ENCODE measurements at places on chromosomes 2 and 18.

GRCh38 chr2:48854681-48855080 is 99.2 kb upstream of the LHCGR start:
- DNase-seq: no peak

- DNase-seq: no peak
These were observed 113.9 kb downstream of the MAP4K4 start for GRCh38 chr2:101811226-101812015.

DNA sequence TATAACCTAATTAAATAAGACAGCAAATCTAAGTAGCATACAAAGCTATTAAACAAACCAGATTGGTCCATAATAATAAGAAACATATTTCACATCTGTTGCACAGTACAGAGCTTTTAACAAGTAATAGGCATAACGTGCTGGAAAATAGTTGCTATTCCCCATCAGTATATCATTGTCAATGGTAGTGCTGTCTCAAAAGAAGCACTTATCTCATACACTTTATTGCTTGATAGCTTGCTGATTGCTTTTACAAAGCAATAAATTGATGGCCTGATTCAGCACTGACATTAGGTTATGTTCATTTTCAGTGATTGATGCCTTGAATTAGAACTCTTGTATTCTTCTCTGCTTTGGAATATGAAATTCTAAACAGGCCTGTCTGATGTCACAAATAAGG is 641.7 kb downstream of the CBLN2 start:
- no peak for DNase-seq

DNA sequence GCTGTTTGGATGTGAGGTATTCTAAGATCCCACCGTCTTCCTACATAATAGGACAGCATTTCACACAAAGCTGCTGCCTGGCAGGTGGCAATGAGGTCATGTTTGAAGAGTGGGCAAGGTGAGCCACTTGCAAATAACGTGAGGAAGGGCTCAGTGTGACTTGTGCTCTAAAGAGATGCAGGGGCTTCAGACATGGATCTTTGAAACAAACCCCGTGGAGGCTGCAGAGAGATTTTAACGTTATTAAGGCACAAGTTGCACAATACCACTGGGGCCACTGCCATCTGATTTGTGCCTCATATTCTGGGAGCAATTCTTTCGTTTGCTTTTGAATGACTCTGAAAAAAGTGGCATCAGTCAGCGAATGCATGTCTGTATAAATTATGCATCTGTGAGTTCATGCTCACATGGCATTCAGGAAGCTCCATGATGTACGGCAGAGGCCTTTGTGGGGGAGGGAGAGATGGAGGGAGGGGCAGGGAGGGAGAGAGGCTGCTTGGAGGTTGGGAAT is 362.0 kb downstream of the SOX11 start:
- peak; percentile 47 for DNase-seq

DNA sequence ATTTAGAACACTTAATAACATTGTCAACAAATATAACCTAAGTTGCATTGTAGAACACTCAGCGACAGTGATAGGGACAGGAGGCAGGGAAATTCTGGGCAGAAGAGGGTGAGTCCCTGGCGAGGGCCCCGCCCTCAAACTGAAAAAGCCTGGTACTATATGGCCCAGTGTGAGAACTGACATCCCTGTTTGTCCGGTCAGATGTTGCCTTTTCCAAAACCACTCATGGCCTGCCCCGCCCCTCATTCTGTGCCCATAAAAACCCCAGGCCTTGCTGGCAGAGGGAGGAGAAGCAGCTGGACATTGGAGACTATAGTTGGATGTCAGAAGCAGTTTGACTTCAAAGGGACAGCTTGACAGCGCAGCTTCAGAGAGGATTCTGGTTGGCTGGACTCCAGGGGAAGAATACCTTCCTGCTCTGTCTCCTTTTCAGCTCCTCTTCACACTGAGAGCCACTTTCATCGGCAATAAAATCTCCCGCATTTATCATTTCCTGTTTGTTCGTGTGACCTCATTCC is 47.0 kb downstream of the FAM117B start:
- DNase-seq: no peak

DNA sequence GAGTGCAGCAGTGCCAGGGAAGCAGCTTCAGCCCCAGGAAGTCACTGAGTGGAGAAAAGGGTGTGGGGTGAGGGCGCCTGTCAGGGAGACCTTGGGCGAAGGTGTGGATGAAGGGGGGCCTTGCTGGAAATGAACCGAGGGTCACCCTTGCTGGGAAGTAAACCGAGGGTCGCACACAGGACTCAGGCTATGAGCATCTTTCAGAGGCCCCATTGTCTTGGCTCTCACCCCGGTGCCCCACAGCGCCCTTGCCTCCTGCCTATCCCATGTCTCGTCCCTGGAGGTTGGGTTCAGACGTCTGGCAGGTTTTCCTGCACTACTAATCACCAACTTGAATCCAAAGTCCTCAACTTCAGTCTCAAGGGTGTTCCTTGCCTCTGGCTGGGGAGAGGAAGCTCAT is 122.8 kb upstream of the PXDN start:
- no peak for DNase-seq

DNA sequence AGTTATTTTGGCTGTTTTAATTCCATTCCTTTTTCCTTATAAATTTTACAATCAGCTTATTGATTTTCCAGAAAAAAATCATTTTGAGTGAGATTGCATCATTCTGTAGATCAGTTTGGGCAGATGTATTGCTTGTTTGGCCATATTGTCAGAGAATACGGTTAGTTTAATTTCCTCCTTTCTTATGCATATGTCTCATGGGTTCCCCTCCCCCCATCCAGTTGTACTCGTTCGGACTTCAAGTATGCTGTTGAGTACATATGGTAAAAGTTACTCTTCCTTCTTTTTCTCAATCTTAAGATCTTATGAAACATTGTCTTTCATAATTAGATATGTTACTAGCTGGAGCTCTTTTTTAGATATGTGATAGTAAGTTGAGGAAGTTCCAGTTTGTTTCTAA is 131.2 kb upstream of the TTC27 start:
- DNase-seq: no peak

DNA sequence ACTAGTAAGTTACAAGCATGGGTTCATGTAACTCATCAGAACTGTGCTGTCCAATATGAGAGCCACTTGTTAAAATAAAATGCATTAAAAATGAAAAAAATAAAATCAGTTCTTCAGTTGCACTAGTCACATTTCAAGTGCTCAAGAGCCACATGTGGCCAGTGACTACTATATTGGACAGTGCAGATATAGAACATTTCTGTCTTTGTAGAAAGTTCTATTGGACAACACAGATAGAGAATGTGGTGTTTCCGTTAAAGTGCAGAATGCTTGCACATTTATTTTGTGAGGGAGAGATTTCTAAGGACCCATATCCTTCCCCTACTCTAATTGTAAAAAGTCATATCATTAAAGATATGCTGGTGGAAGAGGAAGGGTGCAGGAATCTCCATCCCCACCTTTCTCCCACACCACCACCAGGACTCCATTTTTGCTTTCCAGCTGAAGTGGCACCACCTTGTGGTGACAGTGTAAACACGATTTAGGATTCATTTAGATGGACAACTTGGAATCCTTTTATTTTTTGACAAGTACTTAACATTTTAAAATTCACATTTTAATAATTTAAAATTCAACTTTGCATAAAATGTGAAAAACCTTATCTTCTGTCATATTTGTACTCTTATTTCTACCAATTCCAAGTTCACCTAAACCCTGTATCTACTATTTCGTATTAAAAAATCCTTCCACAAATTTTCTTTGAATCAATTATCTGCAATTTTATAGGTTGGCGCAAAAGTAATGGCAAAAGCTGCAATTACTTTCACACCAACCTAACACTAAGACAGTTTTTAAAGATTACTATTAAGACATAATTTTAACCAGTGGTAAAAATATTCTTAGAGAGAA is 9.4 kb upstream of the CD302 start:
- DNase-seq: no peak

- DNase-seq: peak; percentile 21
These were observed 208.9 kb downstream of the KLHL29 start for GRCh38 chr2:23593752-23594459.

DNA sequence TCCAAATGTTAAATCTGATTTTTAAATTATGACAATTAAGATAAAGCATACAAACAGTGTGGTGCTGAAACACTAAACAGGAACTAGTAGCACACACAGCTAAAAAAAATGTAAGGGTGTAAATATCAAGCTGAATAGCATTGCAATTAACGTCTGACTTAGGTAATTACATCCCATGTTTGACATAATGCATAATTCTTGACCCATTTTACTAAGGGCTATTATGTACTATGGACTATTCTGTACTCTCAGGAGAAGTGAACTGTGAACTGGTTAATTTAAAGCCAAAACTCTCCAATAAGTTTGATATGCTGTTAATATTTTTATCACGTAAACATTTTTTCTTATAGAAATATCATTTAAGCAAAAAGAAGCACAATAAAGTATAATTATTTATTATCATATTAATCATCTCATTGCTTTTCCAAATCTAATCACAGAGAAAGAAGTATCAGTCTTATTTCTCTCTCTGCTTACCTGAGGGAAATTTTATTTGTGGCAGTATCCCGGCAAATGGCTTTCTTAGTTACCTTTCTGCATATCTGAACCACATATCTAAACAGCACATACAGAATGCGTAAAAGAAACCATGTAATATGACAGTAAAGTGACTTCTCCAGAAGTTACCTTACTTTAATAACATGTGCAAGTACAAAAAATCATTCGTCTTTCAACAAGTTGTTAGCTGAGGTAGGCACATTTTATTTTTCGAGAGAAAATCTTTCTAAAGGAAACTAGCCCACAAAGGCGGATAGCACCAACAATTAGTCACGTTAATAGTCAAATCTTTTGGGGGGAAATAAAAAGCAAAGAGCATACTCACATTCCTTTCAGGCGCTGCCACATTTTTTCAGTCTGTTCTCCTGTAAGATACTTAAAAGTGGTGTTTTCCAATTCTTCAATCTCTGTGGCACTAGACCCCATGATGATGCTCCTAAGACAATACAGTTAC is 94.9 kb upstream of the PDE1A start:
- no peak for DNase-seq

Measured in NCI-H774 (cell line).